IPS DF 19.7 (cell line): ENCODE measurements at places on chromosomes 4 and X.
A peak's percentile ranks its signal among the peaks of the same experiment; 100 is the strongest.

DNA sequence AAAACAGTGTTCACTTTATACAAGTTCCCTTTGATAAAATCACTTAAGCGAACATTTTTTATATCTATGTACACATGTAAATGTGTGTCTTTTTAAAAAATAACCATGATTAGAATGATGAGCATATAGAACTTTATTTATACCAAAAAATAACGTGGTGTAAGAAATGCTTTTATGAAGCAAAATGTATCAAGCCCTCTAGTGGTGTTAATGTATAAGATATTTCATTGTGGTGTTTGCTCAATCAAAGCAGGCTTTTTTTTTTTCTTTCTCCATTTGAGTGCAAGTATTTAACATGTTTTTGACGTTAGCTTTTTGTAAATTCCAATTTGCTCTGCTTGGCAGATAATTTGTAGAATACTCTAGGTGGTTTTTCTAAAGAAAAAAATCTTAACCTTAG is 2092.4 kb upstream of the TENM3 start:
- DNase-seq: no peak

- no peak for DNase-seq
These were observed 107.4 kb upstream of the STOX2 start for GRCh38 chr4:183797445-183798300.

GRCh38 chr4:43564107-43564506 is 671.6 kb downstream of the GRXCR1 start:
- no peak for DNase-seq

DNA sequence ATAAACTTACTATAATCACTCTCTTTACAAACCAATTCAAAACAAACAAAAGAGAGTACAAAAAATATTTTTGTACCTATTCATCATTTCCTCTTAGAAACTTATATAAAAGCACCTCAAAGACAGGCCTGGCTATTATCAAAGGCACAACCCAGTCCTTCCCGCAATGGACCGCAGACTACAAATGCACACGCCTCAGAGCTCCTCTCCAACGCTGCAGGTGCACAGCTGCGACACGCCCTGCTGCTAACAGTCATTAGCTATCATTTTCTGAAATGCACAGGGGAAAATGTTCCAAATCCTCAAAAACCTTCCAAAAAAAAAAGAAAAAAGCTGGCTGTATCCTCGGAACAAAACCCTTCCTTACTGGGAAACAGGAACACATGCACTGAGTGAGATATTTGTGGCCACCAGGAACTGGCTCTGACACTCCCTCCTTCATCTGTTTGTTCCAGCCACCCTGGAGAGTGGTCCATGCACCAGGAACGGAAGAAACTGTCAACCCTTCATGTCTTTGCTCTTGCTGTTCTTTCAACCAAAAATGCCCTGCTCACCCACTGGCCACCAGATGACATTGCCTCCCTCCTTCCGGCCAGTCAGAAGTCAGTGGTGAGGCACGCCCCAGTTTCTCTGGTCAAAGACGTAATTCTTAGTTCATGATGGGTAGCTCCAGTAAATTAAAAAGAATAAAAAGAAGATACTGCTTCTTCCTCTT is 16.7 kb downstream of the IRF2 start:
- DNase-seq: no peak

GRCh38 chr4:61201961-61202637 is 2.0 kb downstream of the ADGRL3 start:
- no peak for DNase-seq

- no peak for DNase-seq
These were observed 23.2 kb upstream of the ZCCHC13 start for GRCh38 chrX:74280759-74281158.

- DNase-seq: no peak
These were observed 588.0 kb downstream of the CCSER1 start for GRCh38 chr4:90715242-90715641.

DNA sequence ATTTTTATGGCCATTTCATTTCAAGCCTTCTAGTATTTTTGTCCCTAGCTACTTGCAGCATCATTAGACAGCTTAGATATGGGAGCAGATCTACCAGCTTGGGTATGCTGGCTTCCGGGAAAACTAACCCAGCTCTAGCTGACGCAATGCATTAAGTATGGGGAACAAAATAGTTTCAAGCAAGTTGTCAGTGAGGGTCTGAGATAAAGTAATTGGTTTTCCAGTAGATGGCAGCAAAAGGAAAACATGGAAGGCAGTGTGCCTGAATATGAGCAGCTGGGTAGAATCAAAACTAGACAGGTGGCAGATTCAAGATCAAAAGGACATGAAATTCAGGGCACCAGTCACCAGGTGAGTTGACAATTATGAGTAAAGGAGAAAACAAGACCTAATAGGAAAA is 340.9 kb upstream of the CTSO start:
- DNase-seq: peak; percentile 30

DNA sequence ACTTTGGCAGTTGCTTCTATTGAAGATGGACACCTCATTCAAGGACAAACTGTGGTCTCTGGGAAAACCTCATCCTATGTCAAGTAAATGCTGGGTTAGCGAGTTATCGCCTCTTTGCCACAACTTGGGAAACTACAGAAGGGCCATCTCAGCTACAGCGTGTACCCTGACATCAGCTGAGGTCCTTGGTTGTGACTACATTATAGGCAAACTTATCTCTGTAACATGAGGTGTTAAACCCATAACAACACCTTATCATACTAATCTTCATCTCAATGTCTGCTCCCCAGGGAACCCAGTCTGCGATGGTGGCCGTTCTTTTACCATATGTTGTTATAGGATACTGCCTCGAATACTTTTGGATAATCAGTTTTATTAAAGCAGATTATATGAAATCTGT is 1862.7 kb downstream of the STIM2 start:
- DNase-seq: no peak

- no peak for DNase-seq
These were observed 1954.8 kb downstream of the ARAP2 start for GRCh38 chr4:34289489-34289888.

GRCh38 chr4:22512306-22512705 is 3.6 kb downstream of the ADGRA3 start:
- no peak for DNase-seq

DNA sequence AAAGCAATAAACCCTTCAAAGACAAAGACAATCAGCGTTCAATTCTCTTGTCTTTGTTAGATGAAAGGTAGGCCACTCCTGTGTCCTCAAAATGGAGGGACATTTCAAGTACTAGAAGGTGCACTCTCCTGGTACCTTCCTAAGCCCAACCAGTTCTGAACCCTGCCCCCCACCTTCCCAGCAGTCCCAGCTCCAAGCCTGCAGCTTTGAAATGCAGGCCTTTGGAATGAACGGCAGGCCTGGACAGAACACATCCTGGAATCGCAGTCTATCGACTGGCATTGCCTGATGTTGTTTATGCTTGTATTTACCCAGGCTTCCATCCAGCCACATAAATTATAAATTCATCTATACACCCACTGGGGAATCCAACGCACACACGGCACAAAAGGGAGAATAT is 47.4 kb downstream of the RASGEF1B start:
- no peak for DNase-seq

DNA sequence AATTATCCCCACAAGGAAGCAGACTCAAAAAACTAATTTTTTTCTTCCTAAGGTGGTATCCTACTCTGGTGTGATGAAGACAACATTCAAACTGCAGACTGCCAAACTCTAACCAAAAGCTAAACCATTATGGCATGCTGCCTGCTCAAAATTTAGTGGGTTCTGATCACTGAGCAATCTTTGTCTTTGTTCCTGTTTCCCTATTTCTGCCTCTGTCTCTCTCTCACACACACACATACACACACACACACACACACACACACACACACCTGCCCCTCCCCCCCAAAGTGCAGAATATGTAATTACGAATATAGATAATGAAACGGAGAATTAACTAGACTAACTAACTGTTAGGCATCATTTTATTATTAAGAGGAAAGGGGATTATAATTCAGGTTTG is 1278.6 kb downstream of the PCDH7 start:
- no peak for DNase-seq

GRCh38 chr4:147963839-147964238 is 232.0 kb downstream of the ARHGAP10 start:
- DNase-seq: no peak

DNA sequence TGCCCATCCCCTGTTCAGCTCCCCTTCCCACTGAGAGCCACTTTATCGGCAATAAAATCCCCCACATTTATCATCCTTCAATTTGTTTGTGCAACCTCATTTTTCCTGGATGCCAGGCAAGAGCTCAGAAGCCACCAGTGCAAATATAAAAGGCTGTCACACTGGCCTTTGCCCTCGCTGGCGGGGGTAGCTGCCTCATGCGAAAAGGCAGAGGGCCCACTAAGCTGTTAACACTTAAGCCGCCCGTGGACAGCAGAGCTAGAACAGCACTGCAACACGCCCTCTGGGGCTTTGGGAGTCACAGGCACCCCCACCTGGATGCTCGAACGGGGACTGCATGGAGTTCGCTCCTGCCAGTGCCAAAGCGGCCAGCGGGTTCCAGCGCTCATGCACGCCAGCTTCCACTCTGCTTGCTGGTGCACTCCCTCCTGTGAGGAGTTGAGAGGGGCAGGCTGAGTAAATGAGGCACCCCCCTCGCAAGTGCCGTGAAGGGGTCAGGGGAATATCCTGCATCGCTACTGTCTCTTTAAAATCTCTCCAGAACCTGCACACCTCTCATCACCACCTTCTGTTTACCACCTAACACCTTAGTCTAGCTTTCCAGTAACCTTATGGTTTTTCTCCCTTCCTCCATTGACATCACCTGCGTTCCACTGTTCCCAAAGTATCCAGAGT is 99.5 kb downstream of the SORBS2 start:
- no peak for DNase-seq

DNA sequence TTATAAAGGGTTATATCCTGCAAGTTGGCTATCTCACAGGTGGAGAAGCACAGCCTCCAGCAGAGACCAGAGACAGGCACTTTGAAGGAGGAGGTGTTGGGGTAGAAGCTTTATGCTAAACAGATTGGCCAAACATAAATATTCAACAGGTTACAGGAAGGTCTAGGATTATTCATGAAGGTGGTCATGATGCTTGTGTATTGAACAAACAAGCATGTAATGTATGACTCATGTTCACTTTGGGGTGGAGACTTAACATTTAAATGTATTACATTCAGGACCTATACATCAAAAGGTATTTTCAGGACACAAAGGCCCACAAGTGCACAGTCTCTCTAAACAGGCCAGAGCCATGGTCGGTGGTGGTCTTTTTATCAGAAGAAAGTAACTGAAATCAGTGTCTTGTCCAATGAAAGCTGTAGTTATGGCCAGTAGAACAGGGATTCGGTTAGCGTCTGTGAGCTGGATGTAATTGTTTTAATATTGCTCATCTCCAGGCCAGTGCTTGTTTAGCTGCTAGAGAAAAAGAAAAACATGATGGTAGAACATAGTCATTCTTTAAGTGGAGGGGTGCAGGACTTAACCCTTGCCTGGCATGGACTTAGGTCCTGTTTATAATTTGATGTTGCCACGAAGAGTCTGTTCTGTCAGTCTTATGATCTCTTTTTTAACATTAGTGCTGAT is 555.2 kb upstream of the PCDH10 start:
- no peak for DNase-seq

- DNase-seq: no peak
These were observed 142.7 kb downstream of the DKK2 start for GRCh38 chr4:106893395-106893881.

DNA sequence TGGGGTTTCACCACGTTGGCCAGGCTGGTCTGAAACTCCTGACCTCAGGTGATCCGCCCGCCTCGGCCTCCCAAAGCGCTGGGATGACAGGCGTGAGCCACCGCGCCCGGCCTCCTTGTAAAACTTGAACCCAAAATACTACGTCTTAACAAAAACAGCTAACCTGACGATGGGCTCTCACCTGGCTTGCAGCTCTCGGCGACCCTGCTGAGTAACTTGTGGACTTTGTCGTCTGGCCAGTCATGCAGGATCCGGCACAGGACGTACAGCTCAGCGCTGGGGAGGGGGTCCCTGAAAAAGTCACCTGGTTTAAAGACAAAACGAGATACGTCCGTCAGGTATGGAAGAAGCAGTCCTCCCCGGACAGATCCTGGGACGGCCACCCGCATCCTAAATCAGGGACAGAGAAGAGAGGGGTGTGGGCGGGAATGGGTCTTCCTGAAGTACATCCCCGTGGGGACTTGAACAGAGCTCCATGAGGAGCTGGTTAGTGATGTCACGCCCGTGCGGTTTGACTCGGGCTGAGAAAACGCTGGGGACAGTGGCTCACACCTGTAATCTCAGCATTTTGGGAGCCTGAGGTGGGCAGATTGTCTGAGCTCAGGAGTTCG is 20.7 kb upstream of the SLC25A6 start:
- no peak for DNase-seq

DNA sequence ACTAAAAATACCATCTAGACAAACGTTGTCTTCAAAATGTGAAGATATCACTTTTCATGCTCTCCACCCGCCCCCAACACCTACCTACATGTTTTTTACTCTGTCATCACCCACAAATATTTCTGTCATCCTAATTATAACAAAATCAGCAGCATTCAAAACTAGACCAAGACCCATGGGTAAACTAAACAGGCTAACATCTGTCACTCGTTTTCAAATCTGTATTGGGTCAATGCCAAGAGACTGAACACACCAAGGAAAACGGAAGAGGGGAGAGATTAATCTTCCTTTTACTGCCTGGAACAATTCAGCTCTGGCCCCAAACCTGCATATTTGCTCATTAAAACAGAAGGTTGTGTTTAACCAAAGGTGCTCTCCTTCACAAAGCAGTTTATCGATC is 17.5 kb downstream of the FAM184B start:
- no peak for DNase-seq

- DNase-seq: no peak
These were observed 47.3 kb downstream of the TSPAN5 start for GRCh38 chr4:98610926-98611676.

GRCh38 chr4:4574792-4575191 is 32.9 kb upstream of the STX18 start:
- DNase-seq: no peak

DNA sequence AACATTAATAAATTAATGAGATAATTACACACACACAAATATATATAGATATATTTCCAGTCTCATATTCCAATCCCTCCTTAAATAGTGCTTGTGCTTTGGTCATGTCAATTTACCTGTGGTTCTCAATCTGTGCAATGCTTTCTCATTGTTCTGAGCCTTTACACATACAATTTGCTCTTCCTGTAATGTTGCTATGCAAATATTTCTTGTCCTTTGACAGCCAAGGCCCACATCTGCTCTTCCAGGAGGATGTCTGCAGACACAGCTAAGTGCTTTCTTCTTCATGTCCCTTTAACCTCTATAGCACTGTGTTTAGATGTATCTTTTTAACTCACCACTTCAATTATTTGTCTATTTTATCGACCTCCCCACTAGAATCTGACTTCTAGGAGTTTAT is 67.3 kb upstream of the RAPGEF2 start:
- no peak for DNase-seq

- DNase-seq: no peak
These were observed 69.1 kb upstream of the UCP1 start for GRCh38 chr4:140637836-140638235.

DNA sequence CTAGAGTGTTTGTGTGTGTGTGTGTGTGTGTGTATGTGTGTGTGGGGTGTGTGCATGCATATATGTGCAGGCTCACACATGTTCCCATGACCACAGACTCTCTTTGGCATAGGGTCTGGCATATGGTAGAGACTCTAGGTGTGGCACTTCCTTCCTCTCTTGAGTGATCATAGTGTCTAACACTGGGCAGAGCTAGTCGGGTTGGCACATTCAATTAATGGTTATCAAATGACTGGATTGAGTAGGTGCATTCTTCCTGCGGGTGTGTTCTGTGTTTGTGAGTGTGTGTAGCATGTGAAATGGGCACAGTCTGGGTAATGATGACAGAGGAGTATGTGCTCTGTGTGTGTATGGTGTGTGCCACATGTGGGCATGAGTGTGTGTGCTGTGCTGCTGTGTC is 106.5 kb downstream of the EFNB1 start:
- no peak for DNase-seq
